ENCODE measurements at places on chromosomes 6 and 20.
A peak's percentile ranks its signal among the peaks of the same experiment; 100 is the strongest.

DNA sequence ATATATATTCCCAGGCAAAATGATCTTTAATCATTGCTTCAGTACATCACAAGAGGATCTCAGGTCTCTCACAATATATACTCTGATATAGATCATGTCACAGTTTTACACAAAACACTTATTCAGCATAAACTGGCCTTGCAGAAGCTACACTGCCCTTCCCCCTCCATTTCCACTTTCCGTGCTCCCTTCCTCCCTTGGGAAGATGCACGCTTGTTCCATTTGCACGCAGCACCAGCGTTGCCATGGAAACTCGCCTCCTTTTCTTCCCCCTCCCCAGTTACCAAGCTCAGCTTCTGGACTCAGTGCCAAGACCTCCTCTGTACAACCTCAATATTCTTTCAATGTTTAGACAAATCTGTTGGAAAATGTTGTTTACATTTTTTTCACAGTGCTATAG, 154.6 kb downstream of the RFPL4B start:
- DNase-seq = no peak

DNA sequence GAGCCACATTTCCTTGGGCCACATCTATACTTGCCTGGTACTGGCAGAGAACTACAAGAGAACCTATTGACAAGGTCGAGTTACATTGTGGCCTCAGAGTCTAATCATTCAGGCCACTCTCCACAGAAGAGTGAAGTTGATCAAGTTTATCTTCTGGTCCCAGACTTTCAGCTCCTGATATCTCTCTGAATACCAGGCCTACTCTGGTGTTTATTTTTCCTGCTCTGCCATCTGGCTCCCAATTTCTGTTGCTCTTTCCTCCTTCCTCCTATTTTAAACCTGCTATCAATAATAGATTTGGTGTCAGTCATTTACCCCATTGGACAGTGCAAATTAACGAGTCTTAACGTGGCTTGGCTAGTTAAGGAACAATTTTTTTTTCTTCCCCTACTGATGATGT, 46.6 kb downstream of the SCGN start:
- DNase-seq = no peak

GRCh38 chr20:15857173-15857784, 716.0 kb downstream of the KIF16B start:
- peak; percentile 84 for DNase-seq

GRCh38 chr6:30966154-30966553, 17.4 kb upstream of the MUC21 start:
- no peak for DNase-seq

DNA sequence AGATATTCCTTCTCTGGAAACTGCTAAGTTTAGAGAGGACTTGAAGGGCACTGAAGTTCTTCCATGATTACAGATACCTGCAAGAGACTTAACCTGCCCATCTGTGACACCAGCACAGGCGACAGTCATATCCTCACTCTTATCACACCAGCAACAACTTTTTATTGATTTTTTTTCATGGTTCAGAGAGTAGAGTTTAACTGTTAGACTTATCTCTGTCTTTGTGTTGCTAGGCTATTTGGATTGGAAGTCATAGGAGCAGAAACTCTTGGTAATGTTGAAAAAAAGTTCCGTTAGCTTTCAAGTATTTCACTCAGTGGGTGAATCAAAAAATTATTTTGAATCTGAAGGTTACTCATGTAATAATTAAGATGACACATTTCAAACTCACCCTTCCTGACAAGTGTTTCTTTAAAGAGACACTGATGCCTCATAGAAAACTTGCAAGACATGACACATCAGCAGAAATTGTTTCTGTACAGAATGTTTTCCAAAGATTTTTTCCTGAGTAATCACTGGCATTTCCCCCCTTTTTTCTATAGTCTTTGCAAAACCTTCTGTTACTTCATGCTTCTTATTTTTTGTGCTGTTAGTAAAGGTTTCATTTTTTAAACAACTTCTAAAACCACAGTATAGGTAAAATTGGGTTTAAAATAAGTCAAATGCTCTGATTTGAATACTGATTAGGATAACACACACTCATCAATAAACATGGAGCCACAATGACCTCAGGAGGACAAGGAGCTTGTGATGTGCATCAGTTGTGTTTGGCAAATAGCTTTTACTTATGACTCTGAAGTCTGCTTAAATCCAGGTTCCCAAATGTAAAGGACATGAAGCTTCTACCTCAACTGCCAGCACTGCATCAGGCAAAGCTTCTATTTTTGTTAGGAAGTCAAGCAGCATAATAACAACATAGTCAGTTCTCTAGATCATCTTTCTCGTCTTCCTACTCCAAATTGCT, 252.9 kb upstream of the MAN1A1 start:
- no peak for DNase-seq

DNA sequence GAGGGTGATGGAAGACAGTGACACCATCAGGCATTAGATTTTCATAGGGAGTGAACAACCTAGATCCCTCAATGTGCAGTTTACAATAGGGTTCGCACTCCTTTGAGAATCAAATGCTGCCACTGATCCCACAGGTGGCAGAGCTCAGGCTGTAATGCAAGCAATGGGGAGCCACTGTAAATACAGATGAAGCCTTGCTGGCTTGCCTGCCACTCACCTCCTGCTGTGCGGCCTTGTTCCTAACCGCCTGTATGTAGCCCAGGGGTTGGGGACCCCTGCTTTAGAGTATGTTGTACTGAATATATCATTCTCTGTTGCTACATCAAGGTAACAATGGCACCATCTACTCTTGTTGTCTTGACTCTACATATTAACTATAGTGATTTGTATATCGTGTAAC, 37.1 kb downstream of the TPD52L1 start:
- DNase-seq = no peak

GRCh38 chr20:32888636-32889035, 29.9 kb downstream of the EFCAB8 start:
- DNase-seq = no peak

DNA sequence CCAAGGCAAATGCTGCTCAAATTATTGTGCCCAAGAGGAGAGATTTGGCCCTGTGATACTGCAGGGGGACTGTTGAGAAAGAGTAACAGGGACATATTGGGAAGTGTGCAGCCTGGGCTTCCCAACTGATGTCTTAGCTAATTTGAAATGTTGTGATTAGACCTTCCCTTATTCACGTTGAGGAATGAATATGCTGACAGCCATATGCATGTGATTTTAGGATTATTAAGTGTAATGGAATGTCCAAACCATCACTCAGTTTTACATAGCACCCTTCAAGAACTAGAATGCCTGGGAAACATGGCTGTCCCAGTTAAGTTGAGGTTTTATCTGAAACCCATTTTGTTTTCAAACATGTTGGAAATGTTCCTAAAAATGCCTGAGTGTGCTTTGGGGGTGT, 81.4 kb downstream of the CARMIL1 start:
- no peak for DNase-seq

- DNase-seq = no peak
Measured at GRCh38 chr6:143149771-143150170, 89.1 kb downstream of the AIG1 start.

DNA sequence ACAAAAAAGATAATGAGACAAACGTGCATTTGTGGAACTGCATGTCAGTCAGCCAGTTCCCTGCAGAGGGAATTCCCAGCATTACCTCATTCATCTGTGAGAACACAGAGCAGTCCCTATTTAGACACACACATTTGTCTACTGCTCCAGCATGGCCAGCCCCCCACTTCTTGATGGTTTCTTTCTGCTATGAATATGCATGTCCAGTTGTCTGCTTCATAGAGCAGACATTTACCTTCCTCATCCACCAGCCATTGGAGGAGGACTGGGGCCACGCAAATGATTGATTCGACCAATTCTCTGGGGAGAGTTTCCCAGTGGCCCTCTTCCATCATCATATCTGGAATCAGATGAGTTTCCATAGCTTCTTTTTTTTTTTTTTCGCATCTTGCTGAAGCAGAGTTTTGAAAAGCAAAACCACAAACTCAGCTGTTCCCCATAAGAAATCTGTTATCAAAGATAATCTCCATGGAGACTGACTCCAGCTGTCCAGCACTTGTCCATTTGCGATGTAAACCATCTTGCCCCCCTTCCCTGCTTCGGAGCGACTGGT, 11.8 kb downstream of the ENPP1 start:
- no peak for DNase-seq

DNA sequence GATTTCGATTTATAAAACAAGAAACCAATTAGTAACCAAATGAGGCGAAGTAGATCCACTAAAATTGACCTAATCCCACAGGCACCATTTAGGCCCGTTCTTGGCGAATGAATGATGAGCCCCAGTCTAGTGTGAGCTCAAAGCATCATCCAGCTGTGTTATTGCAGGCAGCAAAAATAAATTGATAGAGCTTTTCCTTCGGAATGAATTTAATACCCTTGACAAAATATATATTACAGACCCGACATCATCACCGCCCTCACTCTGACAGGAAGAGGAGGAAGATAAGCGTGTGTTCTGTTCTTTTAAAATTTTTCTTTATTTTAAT, 7.8 kb downstream of the SIM1 start:
- DNase-seq = no peak

Measured in OCI-LY7 (cell line).